ENCODE measurements at places on chromosomes 1 and 21.

GRCh38 chr1:178575611-178576361 lies 62.9 kb downstream of the TEX35 start:
- no peak for DNase-seq

- DNase-seq = no peak
Observed at GRCh38 chr1:9449110-9449627, 90.1 kb upstream of the SLC25A33 start.

DNA sequence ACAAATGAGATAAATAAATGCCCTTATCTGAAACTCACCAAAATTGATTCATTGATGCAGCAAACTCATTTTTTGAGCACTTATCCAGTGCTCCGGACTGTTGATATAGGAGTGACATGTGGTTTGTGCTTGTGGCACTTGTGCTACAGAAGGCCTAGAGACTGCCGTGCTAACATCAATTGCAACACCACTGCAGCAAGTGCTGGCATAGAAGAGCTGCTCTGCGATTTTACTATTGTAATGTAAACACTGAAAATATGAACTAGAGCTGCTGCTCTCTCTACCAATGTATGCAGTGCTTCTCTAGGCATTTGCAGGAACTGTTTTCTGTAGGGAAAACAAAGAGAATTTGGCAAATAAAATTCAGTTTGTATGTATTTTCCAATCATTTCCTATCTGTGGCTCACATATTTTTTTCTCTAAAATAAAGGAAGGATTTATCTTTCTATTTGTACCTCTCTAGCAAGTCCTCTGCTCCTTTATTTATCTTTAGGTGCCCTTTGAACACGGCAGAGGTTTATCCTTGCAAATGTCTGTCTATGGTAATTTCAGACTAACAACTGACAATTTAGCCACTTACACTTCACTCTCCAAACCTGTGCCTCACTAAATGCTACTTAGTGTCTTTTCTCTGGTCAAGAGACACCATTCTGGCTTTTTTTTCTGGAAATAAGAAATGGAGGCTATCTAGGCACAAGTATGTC lies 409.5 kb upstream of the ADGRL2 start:
- no peak for DNase-seq

GRCh38 chr1:160158031-160158430 lies 6.6 kb downstream of the ATP1A4 start:
- DNase-seq = no peak

- DNase-seq = no peak
Observed at GRCh38 chr1:24425922-24426321, 10.3 kb downstream of the NIPAL3 start.

DNA sequence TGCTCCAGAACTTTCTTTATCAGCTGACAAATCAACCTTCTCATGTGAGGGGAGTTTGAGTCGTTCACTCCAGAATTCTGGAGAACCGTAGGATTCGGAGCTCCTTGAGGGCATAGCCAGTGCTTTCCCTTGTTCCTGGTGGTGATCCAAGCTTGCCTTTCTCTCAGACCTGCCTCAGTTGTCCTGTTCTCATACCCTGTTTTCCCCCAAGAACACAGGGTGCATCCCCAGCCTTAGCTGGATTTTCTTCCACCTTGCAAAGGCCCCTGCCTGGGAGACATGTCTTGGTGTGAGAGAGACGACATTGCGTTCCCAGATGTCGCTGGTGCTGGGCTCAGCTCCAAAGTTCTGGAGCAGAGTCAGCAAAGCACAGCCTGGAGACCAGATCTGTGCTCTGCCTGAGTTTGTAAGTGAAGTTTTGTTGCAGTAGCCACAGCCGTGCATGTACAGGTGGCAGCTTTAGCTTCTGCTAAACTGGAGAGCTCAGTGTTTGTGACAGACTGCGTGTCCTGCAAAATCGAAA lies 40.0 kb downstream of the ABCG1 start:
- DNase-seq = no peak

DNA sequence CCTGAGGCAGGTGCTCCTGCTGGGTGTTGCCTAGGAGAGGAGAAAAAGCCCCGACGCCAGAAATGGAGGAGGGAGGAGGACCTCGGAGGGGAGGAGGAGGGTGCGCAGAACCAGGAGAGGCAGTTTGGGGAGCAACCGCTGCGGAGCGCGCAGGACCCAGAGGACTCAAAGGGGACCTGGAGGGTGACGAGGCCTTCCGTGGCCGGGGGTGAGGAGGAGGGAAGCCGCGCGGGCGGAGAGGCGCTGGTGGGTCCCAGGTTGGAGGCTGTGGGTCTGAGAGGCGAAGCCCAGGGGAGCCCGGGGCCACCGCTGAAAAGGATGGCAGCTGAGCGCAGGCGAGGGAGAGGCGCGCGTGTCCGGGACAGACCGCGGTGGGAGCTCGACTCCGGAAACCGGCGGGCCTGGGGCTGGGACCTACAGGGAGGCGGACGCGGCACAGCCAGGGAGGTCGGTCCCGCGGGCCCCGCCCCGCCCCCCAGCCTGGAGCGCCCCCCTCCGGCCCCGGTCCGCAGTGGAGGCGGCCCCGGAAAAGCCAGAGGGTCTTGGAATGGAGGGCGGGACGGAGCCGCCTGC lies 15.1 kb downstream of the RNF223 start:
- no peak for DNase-seq

GRCh38 chr1:201307231-201307630 lies 23.9 kb downstream of the PKP1 start:
- no peak for DNase-seq

GRCh38 chr1:207331354-207332313 lies 10.2 kb downstream of the CD55 start:
- DNase-seq = no peak

DNA sequence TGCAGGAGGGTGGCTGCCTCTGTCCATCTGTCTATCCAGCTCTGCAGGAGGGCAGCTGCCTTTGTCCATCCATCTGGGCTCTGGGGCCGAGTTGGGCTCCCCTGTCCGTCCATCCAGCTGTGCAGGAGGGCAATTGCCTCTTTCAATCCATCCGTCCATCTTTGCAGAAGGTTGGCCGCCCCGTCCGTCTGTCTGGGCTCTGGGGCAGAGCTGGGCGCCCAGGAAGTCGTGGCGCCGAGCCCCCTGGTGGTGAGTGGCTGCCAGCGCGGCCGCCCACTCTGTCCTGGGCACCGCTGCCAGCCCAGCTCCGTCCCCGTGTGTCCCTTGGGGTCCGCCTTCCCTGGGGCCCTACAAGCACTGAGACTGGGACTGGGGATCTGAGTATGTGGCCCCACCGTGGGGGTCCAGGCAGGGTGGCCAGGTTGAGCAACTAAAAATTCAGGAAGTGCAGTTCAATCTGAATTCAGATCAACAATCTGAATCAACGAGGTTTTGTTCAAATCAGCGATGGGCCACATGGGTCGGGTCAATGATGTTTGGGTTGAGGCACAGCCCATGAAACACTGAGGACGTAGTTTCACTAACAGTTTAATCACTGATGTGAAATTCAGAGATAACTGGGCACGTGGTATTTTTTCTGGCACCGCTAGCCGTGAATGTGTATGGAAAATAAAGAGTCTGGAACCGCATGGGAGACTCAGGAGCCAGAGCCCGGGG lies 99.1 kb upstream of the ACTRT2 start:
- peak; percentile 9 for DNase-seq

DNA sequence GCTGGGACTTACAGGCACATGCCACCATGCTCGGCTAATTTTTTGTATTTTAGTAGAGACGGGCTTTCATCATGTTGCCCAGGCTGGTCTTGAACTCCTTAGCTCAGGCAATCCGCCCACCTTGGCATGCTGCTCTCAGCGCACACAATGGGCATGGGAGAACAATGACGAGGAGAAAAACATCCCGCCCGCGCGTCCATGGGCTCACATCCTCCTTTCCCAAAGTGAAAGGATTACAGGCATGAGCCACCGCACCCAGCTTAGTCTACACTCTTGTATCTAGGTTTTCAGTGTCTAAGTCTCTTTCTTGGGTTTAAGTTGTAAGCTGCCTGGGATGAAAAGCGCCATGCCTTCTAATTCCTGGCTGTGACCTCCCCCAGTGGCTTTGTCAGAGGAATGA lies 37.9 kb downstream of the CDK18 start:
- DNase-seq = no peak

DNA sequence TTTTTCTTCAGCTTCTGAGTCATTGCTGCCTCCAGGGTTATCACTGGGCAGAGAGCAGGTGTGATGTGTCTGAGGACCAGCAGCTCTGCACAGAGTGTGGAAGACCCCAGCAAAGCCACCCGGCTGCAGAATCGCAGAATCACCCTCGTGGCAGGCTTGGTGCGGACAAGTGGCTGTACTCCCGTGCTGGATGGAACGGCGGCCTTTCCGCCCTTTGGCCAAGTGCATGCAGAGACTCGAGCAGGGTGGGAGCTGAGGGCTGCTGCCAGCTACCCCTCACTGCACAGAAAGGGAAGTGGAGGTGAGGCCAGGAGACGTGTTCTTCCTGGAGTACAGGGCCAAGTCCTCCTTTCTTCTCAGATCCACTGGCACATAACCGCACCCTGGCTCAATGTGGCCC lies 162.5 kb downstream of the PCBP3 start:
- no peak for DNase-seq

GRCh38 chr1:197485790-197486189 lies 217.7 kb downstream of the CRB1 start:
- DNase-seq = no peak

DNA sequence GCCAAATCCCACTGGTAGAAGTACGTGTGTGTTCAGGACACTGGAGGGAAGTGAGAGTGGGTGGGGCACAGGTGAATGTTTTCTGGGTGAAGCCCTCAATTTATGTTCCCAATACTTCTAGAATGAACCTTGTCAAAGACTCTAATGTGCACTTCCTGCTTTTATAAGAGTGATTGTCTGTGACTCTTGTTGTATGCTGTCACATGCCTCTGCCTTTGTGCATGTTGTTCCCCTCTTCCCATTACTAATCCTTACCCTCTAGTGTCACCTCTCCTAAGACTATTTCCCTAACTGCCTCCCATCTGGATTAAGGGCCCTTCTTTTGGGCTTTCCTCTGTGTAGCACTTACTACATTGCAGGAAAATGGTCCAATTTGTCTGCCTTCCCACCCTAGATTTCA lies 2.5 kb upstream of the LINGO4 start:
- no peak for DNase-seq

DNA sequence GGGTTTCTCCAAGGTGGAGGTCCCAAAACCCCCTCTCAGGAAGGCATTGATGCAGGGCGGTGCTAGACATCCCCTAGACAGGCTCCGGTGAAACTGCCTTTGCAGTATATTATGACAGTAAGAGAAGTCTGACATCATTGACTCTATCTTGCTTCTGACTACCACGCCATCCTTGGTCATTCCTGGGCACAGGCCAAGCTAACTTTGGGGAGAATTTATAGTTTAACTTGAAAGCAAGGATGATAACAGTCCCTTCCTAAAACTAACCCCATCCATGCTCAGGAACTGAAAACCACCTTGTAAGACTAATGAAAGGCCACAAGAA lies 30.3 kb downstream of the RSPH1 start:
- no peak for DNase-seq

GRCh38 chr1:179586107-179586823 lies 5.4 kb upstream of the TDRD5 start:
- no peak for DNase-seq

DNA sequence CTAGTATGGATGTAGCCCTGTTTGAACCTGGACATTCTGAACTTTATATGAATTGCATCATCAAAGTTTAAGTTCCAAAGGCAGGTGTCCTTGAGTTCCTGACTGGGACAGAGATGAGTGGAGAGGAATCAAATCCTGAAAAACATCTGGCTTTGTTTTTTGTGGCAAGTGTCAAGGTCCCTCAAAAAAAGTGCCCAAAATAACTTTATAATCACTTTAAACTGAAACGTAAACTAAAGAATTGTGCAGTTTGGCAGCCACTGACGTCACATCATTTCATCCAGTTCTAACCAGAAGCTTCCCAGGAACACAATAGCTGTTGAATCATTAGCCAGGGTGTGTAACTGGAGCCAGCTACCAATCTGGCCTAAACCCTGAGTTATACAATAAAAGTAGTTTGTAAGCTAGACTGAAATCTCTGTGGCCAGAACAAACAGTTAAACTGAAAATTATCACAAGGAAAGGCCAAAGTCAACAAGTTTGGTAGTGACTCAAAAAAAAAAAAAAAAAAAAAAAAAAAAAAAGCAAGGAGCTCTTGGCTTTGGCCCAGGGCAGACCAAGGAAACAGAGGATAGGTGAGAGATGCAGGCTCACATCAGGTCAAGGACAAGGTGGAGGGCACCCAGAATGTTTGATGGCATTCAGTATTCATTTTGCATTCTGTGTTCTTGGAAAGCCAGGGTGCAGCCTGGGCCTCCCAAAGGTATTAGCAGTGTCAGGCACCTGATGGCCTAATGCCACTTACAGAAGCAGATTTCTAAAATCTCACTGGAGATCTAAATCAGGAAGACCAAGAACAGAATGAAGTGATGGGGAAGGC lies 74.3 kb downstream of the TNFSF18 start:
- DNase-seq = no peak
